EL (cell line): ENCODE measurements at places on chromosomes 12 and 14.
A peak's percentile ranks its signal among the peaks of the same experiment; 100 is the strongest.

DNA sequence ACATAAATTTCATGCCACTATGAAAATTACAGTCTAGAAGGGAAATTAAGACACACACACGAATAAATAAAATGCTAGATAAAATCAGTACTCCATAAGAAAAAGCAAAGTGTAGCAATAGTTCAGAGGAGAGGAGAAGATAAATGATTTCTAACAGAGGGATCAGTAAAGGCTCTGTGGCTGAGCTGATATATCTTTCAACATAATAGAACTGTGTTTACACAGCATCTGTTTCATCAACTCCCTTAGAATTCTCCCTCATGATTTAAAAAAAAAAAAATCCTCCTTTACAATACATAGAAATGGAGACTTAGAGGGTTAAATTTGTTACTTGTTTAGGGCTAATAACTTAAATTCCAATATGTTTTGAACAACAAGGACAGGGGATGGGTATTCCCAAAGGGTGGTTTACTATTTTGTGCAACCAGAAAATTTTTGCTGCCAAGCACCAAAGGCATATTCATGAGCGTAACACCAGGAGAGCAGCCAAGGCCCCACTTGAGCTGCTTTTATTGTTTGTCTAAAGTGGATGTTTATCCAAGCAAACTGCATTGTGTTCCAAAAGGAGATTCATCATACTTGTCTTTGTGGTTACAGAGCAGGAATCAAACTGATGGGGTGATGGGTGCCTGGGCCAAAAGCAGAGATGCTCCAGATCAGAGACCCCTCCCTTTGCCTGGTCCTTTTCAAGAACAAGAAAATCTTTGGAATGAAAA, 162.7 kb downstream of the BMP4 start:
- peak; percentile 12 for DNase-seq

- DNase-seq, result peak; percentile 28
These were observed 8.5 kb upstream of the AMIGO2 start for GRCh38 chr12:47088021-47088944.

- DNase-seq, result no peak
These were observed 36.5 kb downstream of the LRIG3 start for GRCh38 chr12:58883576-58884334.

GRCh38 chr12:68332728-68333630, 817 bp upstream of the MDM1 start:
- no peak for DNase-seq

DNA sequence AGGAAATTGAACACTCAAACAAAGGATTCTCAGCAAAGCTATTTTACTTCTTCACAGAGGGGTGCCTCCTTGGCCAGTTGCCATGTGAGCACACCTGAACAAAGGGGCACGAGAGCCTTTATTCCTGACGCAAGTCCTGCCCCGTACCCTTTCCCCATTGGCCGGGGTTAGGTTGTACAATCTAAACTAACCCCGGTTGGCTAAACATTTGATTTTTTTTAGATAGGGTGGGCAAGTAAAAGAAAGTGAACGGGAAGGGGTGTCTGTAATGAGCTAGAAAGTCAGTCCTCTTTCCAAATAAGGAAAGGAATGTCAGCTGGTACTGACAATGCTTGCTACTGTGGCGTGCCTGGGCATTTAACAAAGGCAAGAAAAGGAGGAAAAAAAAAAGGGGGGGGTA, 135.5 kb upstream of the CDKN3 start:
- DNase-seq, result no peak

DNA sequence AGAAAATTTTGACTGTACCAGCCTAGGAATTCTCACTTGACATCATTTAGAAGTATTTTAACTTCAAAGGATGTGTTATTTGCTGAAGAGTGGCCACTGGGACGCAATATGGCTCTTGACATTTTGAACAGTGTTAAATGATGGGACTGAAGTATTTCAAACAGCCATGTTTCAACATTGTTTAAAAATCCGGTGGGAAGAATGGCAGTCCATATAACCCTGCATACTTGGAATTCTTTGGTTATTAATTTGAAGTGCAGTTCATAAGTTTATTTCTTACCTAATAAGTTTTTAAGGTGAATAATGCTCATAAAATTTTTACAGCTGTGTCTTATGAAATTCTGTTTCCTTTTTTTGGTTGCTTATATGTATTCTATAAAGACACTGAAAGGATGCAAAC, 8.3 kb downstream of the TMTC2 start:
- DNase-seq, result peak; percentile 41

- no peak for DNase-seq
These were observed 42.7 kb upstream of the CDKN3 start for GRCh38 chr14:54354096-54354495.

DNA sequence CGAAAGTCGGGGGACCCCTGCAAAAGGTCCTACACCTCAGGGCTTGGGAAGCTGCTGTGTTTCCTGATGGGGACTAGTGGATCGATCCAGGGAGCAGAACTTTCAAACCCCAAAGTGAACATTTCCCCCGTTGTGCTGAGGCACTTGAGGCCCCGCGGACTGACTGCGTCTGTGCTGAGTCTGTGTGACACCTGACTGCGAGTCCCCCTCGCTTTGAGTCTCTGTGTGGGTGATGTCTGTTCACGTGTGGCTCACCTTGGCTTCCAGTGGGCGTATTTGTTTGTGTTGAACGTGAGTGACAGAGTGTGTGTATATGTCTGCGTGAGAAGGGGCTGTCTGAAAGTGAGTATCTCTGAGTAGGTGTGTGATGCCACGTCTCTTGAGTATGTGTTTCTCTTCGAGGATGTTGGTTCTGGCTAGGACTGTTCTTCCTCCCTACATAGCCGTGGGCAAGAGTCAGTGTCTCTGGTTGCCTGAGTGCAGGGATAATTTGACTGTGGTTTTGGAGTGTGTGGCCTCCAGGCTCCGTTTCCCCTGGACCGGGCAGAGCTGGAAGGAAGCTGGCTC, 1.3 kb downstream of the TEAD4 start:
- peak; percentile 70 for DNase-seq

GRCh38 chr14:79352076-79352630, 859.2 kb downstream of the DIO2 start:
- DNase-seq, result no peak

- no peak for DNase-seq
These were observed 1.9 kb upstream of the CNPY2 start for GRCh38 chr12:56317675-56318074.

DNA sequence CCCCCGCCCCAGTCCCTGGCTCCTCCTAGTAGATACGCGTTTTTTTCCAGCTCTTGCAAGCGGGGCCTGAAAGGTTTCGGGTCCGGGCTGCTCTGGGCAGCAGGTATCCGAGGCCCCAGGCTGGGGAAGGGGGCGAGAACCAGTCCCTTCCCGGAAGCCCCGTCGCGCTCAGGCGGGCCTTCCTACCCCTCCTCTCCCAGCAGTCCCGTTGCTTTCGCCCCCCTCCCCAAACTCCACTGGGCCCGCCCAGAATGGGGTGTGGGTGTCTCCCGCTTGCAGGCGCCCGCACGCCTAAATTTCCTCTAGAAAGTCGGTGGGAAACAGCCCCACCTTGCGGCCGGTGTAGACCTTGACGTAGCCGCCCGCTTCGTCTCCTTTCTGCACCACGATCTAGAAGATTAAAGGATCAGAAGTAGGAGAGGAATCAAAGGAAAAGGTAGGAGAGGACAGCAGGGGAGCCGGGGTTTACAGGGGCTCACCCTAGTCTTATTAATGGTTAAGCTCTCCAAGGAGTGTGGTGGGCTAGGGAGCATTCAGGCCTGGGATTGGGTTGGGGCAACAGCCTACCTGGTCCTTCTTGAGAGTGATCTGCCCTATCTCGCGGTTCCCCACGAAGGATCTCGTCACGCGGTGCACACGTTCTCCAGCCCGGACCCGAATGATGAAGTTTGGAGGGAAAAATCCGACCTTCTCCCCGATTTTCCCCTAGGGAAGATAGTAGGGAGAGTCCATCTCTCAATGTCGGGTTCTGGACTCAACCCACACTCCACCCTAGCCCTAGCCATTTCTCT, 7.3 kb downstream of the STAC3 start:
- peak; percentile 63 for DNase-seq
